ENCODE measurements at places on chromosomes 11 and 22.

DNA sequence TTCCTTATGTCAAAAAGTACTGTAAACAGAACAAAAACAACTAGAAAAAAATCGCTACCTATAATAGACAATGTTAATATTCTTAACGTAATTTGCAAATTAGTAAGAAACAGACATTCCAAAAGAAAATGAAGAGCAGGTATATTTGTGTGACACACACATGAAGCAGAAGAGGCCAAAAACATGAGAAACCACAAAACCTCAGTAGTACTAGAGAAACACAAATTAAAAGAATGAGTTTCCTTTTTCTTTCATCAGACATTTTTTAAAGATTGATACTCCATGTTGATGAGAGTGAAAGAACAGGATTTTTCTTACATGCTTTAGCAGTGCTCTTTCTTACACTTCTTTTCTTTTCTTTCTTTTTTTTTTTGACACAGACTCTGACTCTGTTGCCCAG, 34.2 kb upstream of the PCF11 start:
- DNase-seq: no peak

- no peak for DNase-seq
These were observed 86.2 kb downstream of the UBASH3B start for GRCh38 chr11:122741613-122742300.

GRCh38 chr11:102560555-102561011, 30.0 kb upstream of the MMP7 start:
- DNase-seq: no peak

DNA sequence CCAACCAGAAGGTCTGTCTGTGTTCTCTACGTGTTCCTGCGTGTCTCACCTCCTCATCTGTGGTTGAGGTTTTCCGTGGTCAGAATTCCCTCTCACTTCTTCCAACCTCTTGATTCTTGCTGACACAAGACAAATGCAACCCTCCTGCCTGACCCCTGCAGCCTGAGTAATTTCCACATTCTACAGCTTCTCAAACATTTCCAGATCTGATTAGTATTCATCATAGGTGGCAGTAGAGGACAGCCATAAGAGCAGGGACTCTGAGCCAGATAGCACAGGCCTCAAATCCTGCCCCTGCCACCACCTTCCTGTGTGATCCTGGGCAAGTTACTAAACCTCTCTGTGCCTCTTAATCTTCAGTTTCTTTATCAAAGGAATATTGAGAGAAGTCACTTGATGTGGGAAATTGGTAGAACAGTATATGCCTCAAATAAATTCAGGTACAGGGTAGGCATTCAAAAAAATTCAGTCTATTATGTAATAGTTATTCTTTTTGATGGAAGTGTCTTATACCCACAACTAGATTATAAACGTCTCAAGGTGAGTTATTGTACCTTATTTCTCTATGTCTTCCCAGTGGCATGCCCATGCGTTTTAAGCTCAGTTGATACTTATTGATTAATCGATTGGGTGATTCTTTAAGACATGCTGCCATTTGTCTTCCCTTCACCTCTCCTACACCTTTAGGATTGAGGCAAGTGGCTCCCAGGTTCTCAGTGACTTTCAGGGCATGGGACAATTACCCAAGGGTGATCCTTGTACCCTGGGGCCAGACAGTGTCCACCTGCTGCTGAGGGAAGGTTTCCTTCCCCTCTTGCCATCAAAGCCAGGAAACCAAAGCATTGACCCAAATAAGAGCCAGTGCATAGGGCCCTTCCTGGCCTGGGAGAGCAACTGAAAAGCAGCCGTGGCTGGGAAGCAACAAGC, 19.6 kb downstream of the POU2AF1 start:
- no peak for DNase-seq
